ENCODE measurements at places on chromosomes 16 and 17.

DNA sequence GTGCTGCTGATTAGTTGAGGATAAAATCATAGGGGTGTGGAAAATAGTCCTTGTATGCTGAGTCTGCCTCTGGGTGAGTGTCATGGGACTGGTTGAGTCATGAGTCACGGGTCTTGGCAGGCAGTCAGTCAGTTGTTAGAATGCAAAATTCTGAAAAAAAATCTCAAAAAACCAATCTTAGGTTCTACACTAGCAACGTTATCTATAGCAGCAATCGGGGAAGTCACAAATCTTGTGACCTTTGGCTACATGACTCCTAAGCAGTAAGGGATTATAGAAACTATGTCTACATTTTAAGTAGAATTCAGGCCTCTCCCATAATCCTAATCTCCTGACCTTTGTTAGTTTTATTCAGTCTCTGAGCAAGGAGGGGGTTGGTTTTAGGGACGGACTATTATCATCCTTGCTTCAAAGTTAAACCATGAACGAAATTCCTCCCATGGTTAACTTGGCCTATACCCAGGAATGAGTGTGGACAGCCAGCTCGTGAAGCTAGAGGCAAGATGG is 18.0 kb upstream of the PMFBP1 start:
- DNase-seq: no peak

- no peak for DNase-seq
Observed at GRCh38 chr16:66904846-66905632, 13.6 kb downstream of the CDH16 start.

DNA sequence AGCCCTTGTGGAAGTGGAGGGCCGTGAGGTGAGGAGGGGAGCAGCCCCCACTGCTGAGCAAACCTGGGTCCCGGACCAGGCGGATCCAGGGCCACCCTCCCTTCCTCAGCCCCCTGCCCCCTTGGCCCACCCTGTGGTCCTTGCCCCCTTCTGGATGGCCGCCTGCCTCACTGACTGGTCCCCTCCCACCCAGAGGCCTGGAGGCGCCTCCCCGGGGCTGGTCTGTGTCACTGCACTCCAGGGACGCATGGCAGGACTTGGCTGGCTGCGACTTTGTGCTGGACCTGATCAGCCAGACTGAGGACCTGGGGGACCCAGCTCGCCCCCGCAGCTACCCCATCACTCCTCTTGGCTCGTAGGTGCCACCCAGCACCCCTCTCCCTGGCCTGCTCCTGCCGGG is 19.2 kb upstream of the SMIM5 start:
- no peak for DNase-seq

- no peak for DNase-seq
Observed at GRCh38 chr17:56653877-56654276, 60.4 kb downstream of the NOG start.

DNA sequence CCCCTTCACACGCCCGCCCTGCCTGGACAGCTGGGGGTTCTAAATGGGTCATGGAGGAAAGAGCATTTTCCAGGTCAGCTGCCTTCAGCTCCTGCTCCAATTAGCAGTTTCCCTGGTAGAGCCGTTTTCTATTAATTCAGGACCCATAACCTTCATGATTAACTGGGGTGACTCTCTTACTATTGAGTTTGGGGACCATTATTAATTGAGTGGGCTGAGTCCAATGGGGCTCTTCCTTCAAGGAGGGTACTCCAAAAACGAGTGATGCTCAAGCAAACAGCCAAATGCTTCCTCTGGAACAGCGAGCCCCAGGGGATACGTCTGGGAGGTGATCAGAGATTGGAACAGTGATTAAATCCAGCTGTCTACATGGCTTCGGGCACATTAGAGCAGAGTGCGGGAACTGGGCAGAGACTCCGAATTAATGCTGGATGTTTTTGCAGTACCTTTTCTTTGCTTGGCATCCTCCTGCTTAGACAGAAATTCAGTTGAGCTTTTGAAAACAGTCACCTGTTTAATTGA is 68.1 kb upstream of the CACNG3 start:
- no peak for DNase-seq

DNA sequence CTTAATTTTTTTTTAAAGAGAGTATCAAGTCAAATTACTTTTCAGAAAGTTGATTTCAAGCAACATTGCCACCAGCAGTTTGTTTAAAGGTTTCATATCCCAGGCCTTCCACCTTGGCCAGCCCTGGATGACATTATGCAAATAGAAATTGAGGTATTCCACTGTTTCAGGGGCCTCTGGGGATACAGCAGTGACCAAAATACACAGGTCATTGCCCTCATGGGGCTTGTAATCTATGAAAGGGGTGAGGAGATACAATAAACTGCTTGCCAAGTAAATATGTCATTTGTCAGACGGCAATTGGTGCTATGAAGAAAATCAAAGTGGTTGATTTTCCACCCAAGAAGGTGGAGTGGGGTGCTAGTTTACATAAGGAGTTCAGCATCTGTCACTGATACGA is 37.8 kb upstream of the TMC5 start:
- no peak for DNase-seq

GRCh38 chr16:10617662-10618420 is 37.4 kb upstream of the EMP2 start:
- no peak for DNase-seq

DNA sequence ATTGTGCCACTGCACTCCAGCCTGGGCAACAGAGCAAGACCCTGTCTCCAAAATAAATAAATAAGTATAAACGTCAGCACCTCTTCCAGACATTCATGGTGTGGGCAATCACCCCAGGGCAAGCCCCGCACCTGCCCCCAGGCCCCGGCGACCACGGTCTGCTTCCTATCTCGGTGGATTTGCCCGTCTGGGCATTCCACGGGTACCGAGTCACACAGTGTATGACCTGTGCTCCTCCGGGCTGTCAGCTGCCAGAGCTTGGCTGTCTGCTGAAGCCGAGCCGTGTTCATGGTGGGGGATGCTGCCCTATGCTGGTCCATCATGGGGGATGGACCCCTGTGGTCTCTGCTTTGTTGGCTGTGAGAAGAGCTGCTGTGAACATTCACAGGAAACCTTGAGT is 15.4 kb downstream of the CYBC1 start:
- DNase-seq: no peak

DNA sequence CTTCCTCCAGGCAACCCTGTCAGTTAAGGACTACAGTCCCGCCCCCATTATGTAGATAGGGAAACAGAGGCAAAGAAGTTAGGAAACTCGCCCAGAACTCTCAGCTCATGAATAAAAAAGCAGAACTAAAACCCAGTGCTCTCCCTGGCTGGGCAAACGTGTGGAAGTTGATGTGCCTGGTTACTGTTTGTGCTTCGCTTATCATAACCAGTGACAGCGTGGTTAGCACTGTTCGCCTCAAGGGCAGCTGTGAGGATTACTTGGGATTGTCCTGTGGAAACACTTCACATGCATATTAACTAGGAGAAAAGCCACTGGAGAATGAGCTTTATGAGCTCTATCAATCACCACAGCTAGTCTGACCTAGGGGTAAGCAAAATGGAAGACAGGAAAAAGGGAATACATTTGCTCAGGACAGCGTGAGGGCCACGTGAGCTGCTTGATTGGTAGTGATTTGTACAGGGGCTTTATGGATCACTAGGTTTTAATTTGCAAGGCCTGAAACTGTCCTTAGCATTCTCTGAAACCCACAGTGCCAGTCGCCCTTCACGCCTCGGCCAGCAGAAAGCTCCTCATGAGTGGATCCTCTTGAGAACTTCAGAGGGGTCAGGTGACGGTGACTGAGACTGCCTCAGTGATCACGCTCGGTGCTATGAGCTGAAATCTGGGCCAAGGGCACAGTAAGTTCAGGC is 19.9 kb downstream of the CYB5D2 start:
- no peak for DNase-seq

DNA sequence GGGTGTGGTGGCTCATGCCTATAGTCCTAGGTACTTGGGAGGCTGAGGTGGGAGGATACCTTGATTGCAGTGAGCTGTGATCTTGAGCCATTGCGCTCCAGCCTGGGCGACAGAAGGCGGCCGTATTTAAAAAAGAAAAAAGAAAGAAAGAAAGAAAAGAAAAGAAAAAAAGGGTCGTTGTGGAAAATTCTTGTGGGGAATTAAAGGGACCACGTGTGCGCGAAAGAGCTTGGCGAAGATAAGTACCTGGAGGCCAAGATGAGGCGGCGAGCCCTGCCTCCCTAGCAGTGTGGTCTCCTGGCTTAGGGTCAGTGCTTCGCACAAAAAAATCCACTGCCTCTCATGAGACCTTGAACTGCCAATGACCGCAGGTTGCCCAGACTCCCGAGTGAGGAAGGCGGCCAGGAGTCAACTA is 728 bp upstream of the NMT1 start:
- no peak for DNase-seq

GRCh38 chr17:40338941-40339649 is 25.4 kb downstream of the GJD3 start:
- DNase-seq: no peak

DNA sequence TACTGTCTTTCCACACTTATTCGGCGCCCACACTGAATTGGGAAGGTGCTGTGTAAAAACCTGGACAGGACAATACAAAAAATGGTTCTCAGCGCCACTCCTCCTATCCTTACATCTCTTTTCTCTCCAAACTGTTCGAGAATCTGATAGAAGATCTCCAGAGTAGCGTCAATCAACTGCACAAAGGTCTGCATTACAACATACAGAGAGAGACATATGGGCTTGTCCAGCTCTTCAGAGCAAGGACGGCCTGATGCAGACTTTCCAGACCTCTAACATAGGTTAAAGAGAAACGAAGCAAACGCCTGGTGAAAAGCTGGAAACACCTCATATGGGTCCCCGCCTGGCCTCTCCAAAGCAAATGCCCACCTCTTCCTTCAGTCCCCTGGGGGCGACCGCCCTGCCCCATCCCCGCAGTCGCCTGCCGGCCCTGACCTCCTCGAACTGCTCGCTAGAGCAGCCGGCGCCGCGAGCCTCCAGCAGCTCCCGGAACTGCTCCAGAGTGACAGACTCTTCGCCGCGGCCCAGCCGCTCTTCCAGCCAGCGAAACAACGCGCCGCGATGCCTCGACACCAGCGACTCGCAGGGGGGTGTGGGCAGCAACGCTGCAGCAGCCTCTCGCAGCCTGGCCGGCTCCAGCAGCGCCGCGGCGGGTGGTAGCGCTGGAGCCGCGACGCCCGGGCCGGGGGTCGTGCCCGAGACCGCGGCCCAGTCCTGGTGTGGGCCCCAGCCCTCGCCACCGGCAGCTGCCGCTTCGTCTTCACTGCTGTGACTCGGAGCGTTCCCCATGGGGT is 526 bp downstream of the ZZEF1 start:
- DNase-seq: peak; percentile 3

DNA sequence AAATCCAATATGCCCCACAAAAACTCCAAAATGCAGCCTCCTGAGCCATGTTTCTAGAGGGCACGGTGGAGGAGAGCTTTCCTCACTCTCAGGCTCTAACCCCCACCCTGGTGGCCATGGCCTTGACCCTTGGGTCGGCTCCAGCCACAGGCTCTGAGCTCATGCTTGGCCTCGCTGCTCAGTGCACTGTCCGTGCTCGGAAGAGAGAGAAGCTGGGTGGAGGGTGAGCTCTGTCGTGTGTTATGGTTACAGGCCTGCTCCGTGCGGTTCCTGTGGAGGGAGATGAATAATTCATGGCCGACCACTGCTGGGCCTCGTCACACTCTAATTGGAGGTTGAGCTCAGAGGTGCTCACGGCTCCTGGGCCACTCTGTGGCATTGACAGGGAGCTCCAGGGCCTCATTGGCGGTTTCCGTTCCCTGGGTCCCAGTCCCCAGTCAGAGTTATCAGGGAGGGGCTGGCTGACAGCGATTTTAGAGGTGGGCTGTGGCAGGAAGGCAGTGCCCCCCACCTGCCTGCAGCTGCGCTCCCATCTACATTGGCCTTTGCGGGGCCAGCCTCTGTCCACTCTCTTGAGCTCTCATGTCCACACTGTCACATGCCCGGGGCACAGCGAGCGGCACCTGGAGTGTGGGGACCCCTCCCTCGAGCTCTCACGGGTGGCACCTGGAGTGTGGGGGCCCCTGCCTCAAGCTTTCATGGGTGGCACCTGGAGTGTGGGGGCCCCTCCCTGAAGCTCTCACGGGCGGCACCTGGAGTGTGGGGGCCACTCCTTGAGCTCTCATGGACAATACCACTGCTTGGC is 24.9 kb downstream of the ACSF3 start:
- DNase-seq: no peak

GRCh38 chr17:29844339-29845048 is 85.5 kb downstream of the SSH2 start:
- DNase-seq: no peak

DNA sequence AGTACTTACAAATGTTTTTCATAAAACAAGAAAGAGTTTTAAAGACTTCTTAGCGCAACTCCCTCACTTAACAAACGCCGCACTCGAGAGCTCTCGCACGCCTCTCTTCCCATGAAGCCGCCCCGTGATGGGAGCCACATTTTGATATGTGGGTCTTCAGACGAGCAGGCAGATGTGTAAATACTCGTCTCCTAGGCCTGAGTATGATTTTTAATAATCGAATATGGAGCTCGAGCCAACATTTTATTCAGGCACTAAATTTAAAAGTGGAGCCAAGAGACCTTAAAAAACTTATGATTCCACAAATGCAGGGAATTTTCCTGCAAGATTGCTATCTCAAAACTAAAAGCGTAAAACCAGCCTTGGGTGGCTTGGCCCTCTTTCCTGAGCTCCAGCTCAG is 55.4 kb downstream of the IRX6 start:
- DNase-seq: no peak

GRCh38 chr17:66531851-66532295 is 229.5 kb downstream of the PRKCA start:
- no peak for DNase-seq

DNA sequence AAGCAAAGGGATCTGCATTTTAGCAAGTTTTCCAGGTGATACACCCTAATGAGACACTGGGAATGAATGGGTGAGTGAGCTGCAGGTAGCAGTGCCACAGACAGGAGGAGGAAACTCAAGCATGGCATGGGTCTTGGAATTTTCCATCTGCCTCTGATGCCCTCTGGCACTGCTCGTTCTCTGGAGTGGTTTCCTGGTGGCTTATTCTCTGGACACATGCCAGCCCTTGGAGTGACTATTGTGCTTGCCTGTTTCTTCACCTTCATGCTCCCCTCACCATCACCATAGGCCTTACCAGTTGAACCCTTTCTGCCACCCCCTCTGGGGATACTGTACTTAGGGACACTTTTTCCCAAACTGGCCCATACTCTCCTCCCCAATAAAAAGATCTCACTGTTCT is 1.6 kb downstream of the COASY start:
- no peak for DNase-seq

- no peak for DNase-seq
Observed at GRCh38 chr16:88705801-88706228, 393 bp downstream of the RNF166 start.

DNA sequence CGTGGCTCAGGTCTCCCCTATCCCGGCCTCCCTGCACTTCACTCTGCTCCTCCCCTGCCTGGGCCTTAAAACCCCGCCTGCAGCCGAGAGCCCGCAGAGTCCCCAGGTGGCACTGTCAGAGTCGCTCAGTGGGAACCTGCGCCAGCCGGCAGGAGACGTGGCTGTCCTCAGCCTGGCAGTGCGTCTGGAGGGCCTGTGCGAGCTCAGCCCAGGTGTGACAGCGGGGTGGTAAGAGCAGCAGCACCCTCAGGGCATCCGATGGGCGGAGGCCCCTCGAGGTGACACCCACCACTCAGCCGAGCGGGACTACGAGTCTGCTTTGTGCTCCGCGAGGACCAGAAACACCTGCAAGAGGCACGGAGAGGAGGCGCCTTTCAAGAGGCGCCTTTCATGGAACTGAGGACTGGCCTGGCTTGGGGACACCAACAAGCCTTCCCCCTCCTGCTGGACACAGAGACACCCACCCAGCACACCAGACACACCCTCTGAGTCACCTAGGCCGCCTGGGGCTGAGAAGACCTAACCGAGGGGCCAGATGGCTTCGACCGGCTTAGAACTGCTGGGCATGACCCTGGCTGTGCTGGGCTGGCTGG is at the start of gene CLDN9:
Gene CLDN9, plus strand, starts transcription at position 96 of the 593 bp plus-strand sequence. Its CDS starts 440 bp downstream, at position 536.
- DNase-seq: no peak

All from stimulated activated CD8-positive, alpha-beta memory T cell treated with anti-CD3 and anti-CD28 coated beads, Interleukin-7, amount 100 ng/mL, for 24 hours (primary cell).